ENCODE measurements at places on chromosomes 1 and 21. TPM values are rescaled to one million over a fixed set of nuclear protein-coding genes. Genes with fewer than 3 reads are reported as not detected.

Gene PKP1
- 0.04 TPM for polyA plus RNA-seq

DNA sequence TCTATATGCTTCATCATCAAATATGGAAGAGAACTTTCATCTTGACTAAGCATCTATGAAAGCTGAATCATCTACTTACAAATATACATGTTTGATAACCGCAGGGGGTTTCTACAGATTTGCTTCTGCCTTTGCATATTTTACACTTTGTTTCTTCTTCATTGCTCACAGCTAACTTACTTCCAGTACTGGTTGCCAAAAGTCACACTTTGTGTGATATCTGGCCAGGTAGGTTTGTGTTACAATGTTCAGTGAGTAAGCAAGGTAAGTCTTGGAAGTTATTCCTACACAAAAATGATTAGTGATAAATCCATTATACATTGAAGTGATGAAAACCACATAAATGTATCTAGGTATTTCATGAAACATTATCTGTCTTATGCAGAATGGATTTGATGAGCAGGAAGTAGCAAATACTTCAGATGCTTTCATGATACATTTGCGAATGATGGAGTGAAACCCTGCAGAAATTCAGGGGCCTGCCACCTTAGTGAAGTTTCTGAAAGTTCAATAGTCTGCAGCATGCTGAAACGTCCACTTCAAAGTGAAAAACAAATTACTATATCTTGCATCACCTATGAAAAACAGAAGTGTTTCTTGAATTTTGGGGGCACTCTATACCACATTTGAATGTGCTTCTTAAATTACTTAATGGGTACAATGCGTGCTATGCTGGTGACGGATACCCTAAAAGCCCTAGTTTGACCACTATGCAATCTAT lies 187.3 kb downstream of the ATP6V1G3 start:
- no peak for DNase-seq

Gene FTCD
- polyA plus RNA-seq: 60.9 TPM

Gene MATN1
- polyA plus RNA-seq: 3.4 TPM

- no peak for DNase-seq
Measured at GRCh38 chr1:64839732-64840405, 95.0 kb downstream of the RAVER2 start.

GRCh38 chr1:245398180-245398579 lies 243.4 kb downstream of the KIF26B start:
- DNase-seq: peak; percentile 41

DNA sequence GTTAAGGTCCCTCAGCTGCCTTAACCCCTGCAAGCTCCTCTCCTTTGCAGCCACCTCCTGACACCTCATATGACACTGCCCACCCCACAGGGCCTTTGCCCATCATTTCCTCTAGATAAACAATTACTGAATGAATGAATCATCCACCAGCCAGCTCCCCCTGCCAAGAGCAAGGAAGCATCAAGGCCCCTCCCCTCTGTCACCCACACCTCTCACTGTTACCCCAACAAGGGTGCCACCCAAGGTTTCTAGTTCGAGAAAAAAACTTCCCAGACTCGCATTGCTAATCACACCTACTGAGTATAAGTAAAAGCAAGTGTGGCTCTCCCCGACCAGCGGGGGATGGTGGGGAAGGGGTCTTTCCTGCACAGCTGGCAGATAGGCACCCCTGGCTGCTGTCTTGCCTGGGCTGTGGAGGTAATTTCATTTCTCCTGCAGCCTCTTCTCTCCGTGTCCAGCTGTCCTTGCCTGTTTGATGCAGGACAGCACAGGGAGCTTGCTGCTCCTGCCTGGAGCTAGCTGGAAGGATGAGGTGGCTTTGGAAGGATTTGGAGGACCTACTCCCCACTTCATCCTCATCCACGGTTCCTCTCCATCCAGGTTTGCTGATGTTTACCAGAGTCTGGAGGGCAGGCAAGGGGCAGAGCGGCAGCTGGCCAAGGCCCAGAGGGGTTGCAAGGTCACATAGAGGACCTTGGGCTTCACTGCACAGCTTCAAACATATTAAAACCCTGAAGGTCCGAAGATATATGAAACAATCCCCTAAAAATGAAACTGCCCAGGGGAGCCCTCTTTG lies 33.1 kb upstream of the LBR start:
- DNase-seq: no peak

DNA sequence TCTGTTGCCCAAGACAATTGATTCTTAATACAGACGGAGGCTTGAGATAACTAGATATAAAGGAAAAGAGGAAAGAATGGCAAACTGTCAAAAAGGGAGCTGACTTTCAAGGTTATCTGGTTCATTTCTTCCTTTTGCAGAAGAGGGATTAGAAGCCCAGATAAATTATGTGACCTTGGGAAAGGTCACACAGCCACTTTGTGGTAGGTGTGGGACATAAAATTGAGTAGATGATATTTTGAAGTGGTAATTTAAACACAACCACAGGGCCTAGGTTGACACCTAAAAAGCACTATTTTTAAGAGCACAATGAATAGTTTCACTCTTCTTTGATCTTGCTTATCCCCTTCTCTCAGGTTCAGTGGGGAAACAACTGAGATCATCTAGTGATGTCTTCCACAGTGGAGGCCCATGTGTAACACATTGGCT lies 16.9 kb upstream of the KIAA0040 start:
- no peak for DNase-seq

Gene LRRC38
- 14.0 TPM for polyA plus RNA-seq

- DNase-seq: peak; percentile 17
Measured at GRCh38 chr1:218499011-218499691, 154.0 kb downstream of the TGFB2 start.

- DNase-seq: no peak
Measured at GRCh38 chr1:30417001-30417700, 306.2 kb downstream of the MATN1 start.

DNA sequence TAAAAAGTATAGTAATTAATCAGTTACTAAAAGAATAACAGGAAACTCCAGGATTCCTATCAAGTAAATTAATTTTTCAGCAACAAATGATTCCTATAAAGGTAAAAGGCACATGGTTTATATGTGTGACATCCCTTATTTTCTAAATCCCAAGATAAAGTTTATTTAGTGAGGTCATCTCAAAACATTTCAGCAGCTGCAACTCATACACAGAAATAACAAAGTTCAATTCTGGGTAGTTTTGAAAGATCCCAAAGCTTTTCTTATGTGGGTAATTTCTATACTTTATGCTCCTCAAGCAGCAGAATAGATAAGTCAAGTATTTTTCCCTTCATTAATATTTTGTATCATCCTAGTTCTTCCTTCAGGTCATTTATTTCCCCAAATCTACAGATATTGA lies 117.7 kb downstream of the EIF4G3 start:
- DNase-seq: no peak

Gene SHISAL2A
- 0.89 TPM for polyA plus RNA-seq

- DNase-seq: no peak
Measured at GRCh38 chr1:73104749-73105148, 822.4 kb upstream of the NEGR1 start.

Gene SYPL2
- 3.0 TPM for polyA plus RNA-seq

DNA sequence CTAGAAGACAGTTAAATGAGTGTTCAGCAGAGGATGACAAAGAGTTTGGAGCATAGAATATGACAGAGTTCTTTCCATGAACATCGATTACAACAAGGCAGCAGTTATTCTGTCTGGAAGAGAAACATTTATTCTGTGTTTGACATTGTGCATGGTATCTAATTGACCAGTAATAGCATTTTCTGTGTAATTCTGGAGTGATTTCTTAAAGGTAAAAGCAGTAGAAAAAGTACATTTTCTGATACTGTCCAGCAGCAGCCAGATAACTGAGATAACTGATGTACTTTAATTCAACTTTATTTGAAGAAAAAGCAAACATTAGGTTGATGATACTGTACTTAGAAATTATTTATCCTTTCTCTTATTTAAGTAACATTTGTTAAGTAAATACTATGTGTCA lies 497.1 kb downstream of the AGBL4 start:
- DNase-seq: no peak

Gene LCE1C
- not detected for polyA plus RNA-seq

Gene TMCO2
- polyA plus RNA-seq: 0.69 TPM

Gene CXADR
- polyA plus RNA-seq: 66.3 TPM
